ENCODE measurements at places on chromosomes 7 and 10. TPM values are rescaled to one million over a fixed set of nuclear protein-coding genes. Genes with fewer than 3 reads are reported as not detected.

DNA sequence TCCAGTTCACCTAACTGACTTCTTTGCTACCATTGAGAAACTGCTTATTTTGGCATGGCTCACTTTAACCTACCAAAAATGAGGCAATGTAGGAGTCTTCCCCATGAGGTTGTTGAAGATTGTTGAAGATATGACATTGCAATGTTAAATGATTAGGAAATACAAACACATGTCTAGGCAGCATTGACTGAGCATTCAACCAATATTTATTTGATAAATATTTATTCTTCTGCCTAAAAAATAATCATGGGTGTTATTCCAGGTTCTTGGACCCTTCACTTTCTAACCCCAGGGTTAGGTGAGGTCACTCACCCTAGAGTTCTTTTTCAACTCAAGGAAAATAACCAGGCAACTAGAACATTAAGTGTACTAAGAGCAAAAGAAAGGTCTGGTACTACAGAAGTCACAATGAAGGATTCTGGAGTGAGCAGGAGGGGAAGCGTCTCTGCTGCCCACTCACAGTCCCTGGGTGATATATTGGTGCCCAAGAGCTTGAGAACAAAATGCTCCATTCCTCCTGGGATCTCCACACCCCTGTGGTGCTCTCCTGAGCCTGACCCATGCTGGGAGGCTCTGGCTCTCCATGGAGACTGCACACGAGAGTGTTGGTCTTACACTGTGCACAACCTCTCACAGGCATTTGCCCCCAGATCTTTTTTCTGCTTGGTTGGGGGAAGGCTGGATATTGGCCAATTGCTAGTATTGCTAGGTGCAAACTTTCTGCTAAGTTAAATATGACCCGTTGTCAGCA, 123.4 kb downstream of the SPAG6 start:
- no peaks in the 10 kb centered on the region for H3K36me3 ChIP-seq
- H3K4me3 ChIP-seq, result no peak overlapping the region
- DNase-seq, result no peak
- H3K27me3 ChIP-seq, result no peaks in the 10 kb centered on the region
- H3K27ac ChIP-seq, result no peak overlapping the region

DNA sequence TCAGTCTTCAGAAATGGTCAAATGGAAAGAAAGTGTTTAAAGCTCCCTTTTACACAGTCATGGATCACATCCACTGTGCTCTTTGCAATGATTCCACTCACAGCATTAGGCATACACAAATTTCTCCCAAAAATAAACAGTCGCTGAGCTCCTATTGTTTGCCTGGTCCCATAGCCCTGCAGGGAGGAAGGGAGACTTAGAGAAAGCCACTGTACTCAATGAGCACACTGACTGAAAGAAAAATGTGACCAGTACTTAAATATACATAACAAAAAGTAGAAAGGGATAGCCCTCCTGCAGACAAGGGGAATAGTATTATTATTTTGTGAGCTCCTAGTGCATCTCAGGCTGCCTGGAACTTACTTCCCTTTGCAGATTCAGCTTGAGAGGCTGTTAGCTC, 853.2 kb downstream of the GRID1 start:
- no peak overlapping the region for H3K4me3 ChIP-seq
- no peaks in the 10 kb centered on the region for H3K4me1 ChIP-seq
- DNase-seq, result no peak
- no peaks in the 10 kb centered on the region for H3K36me3 ChIP-seq
- no peak overlapping the region for H3K27ac ChIP-seq
- H3K27me3 ChIP-seq, result no peaks in the 10 kb centered on the region

DNA sequence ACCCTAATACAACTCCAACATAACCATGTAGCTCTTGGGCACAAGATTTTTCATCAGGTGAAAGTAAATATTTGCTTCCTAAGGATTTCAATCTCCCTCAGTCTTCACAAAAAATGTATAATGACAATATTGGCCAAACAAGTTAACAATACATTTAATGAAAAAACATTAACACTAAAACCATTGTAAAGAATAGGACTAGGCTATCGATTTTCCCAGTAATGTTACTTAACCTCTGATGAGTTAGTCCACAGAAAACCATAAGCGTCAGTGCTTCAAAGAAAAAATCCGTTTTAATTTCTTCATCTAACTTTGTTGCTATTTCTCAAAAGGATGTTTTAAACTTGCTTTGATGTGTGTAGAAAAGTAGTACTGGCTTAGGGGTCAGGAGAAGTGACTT, 1.2 kb downstream of the ZNF33B start:
- no peak overlapping the region for H3K27ac ChIP-seq
- no peak for DNase-seq
- no peaks in the 10 kb centered on the region for H3K36me3 ChIP-seq
- H3K4me1 ChIP-seq, result no peaks in the 10 kb centered on the region
- no peaks in the 10 kb centered on the region for H3K27me3 ChIP-seq

GRCh38 chr7:82323806-82324205, 119.8 kb downstream of the CACNA2D1 start:
- H3K27me3 ChIP-seq, result no peaks in the 10 kb centered on the region
- no peak overlapping the region for H3K4me3 ChIP-seq
- no peak overlapping the region for H3K27ac ChIP-seq
- no peaks in the 10 kb centered on the region for H3K4me1 ChIP-seq
- H3K36me3 ChIP-seq, result no peaks in the 10 kb centered on the region

DNA sequence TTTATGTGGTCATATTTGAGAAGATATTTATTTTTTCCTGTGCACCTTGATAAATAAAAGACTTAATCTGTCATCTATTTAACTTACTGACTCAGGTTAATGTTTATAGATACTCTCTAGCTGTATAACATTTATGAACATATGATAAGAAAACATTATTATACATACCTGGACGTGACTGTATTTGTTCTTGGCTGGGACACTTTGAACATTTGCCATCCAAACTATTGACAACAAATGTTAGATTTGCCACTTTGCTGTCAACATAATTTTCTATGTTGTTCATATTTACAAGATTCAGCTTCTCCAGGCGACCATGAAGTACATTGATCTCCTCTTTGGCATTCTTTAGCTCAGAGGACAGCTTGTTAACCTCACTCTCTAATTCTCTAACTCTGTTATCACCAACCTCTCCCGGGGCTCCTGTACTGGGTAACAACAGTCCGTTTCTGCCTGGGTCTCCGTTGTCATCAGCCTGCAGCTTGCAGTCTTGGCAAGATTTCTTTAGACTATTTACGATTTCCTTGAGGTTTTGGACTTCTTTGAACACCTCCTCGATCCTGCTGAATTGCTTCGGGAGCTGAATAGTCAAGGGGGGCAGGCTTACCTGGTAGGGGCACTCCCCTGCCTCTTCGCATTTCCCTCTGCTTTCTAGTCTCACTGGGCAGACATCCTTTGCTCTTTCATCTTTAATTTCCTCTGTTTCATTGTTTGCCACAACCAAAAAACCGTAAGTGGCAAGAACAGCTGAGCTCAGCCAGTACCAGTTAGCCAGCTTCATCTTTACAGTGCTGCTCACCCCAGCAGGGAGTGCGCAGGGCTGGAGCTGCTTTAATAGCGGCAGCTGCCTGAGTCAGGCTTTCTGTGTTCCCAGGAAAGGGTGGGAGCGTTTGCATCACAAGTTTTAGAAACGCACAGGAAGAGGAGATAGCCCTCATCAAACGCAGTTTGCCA, at the start of gene FGL2:
Gene FGL2, minus strand, starts transcription at position 807 of the 954 bp plus-strand sequence. Its CDS starts 26 bp downstream, at position 781.
- no peaks in the 10 kb centered on the region for H3K36me3 ChIP-seq
- no peaks in the 10 kb centered on the region for H3K4me1 ChIP-seq
- H3K27me3 ChIP-seq, result no peaks in the 10 kb centered on the region
- peak within 1 kb of the TSS; percentile 48 for H3K4me3 ChIP-seq
- peak within 1 kb of the TSS; percentile 10 for H3K27ac ChIP-seq

GRCh38 chr10:120691625-120692024, 159.5 kb upstream of the WDR11 start:
- no peaks in the 10 kb centered on the region for H3K4me1 ChIP-seq
- H3K4me3 ChIP-seq, result no peak overlapping the region
- no peaks in the 10 kb centered on the region for H3K36me3 ChIP-seq
- H3K27me3 ChIP-seq, result no peaks in the 10 kb centered on the region
- no peak for DNase-seq

- no peak for DNase-seq
- H3K4me3 ChIP-seq, result no peak overlapping the region
- H3K27me3 ChIP-seq, result no peaks in the 10 kb centered on the region
- H3K27ac ChIP-seq, result no peak overlapping the region
Measured at GRCh38 chr7:72042855-72043254, 369.3 kb downstream of the CALN1 start.

DNA sequence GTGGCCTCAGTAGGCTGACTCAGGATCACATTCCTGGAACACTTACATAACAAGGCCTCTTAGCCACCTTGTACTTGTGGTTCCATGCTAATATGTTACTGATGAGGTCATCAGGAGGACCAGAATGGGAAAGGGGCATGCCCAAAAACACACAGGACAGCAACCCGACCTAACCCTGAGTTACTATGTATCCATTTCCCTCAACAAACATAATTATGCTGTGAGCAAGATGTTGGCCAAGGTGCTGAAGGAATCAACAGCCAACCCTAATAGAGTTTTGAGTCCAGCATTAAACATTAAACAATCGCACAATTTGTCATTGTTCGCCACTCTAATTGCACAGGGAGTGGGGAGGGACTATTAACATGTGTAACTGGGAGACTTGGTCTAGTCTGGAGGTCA, 129.4 kb downstream of the PLPP4 start:
- H3K27ac ChIP-seq, result no peak overlapping the region
- DNase-seq, result no peak
- no peak overlapping the region for H3K4me3 ChIP-seq
- no peaks in the 10 kb centered on the region for H3K4me1 ChIP-seq
- H3K36me3 ChIP-seq, result no peaks in the 10 kb centered on the region

Gene CHAT
- total RNA-seq, result not detected

Gene PHKG1
- 2.6 TPM for total RNA-seq

Gene CNPY4
- total RNA-seq, result 7.2 TPM

Measured in breast epithelium (tissue), 4 donors.